ENCODE measurements at places on chromosomes 12 and 14. TPM values are rescaled to one million over a fixed set of nuclear protein-coding genes. Genes with fewer than 3 reads are reported as not detected.

The AMN gene
- total RNA-seq, result not detected

The FBXO33 gene
- total RNA-seq, result 11.9 TPM

The LRRK2 gene
- 0.26 TPM for total RNA-seq

The PELI2 gene
- total RNA-seq, result 40.6 TPM

All from endothelial cell (in vitro differentiated cells).